ENCODE measurements at places on chromosomes 11 and 22.

- no peak for DNase-seq
These were observed 24.1 kb upstream of the FAM181B start for GRCh38 chr11:82757660-82758357.

- DNase-seq, result no peak
These were observed 37.2 kb downstream of the IGSF9B start for GRCh38 chr11:133919330-133920108.

DNA sequence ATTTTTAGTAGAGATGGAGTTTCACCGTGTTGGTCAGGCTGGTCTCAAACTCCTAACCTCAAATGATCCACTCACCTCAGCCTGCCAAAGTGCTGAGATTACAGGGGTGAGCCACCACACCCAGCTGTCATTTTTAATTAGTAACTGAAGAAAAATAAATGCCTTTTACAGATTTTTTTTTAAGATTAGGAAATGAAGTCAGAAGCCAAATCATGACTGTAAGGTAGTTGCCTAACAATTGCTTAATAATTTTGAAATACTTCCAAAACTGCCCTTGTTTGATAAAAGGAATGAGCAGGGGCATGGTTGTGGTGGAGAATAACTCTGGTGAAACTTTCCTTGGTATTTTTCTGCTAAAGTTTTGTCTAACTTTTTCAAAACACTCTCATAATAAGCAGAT lies 98.9 kb upstream of the SLC5A12 start:
- no peak for DNase-seq

DNA sequence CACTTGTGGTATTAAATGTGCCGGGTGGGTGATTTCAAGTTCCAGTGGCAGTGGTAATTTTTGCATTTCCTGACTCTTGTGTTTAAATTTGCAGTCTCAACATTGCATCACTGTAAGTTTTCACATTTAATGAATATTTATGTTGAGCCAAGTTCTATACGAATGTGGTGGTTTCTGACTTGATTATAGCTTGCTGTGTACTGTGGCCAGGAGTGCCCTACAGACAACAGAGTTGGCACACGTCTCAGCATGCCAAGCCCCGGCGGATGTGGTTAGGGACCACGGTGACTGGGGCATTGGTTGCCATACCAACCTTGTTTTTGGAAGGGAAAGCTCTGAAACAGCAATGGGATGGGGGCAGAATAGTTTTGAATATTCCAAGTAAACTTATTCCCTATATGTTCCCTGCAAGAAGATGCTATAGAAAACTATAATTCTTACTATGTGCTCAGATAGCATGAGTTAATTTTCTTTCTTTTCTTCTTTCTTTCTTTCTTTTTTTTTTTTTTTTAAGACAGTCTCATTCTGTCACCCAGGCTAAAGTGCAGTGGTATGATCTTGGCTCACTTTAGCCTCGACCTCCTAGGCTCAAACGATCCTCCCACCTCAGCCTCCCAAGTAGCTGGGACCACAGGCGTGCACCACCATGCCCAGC lies 16.0 kb downstream of the ZNRF3 start:
- DNase-seq, result no peak

DNA sequence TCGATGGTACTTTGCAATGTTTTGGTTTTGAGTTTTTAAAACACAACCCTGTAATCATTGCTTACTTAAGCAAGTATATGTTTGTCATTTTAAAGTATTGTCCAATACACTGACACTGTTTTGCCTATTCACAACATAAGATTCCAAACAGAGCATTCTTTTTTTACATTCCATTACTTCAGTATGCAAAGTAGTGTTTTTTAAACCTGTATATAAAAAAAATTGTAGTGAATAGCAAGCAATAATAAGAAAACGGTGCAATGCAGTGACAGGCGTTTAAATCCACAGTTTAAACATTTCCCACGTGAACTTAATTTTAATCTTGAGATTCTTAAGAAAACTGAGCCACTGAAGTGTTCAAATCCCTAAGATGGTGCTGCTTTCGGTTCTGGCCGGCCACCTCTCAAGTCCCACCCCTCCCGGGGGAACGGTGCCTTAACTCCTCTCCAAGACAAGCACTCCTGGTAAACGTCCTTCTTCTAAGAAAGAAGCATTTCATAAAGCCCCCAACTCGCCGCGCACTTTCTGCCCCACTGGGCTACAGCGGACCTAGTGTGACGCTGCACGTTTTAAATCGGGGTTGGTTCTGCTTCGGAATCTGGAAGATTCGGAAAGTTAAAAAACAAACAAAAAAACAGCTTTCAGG lies 2.9 kb downstream of the PGR start:
- DNase-seq, result peak; percentile 27

DNA sequence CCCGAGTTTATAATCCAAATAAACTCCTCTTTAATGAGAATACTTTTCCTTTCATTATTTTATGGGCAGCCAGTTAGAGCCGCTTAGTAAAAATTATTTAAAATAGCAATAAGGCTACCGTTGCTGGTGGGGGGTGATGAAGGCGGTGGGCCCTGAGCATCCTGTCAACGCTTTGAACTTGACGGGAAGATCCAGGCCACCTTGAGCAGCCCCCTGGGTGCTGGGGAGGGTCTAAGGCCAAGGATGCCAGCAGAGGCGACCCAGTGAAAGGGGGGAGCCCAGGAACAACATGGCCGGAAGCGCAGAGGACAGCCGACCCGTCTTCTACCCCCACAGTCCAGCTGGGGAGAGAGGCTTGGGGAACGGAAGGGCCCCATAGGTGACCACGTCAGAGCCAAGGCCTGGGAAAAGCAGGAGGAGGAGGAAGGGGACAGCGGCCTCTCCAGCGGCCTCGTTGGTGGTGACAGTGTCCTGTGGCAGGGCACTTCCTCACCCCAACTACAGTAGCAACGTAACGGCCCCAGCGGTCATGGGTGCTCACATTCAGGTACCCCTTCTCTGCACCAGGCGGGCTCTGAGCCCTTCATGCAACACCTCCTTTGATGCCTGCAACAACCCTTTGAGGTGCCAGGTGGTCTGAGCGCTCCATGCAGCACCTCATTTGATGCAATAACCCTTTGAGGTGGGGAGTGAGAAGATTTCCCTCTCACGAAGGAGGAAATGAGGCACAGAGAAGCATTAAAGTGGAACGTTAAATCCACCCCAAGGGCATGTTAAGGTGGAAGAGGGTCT lies 695.3 kb downstream of the TBC1D22A start:
- no peak for DNase-seq

GRCh38 chr22:26615149-26615548 lies 2.7 kb downstream of the CRYBB1 start:
- no peak for DNase-seq

DNA sequence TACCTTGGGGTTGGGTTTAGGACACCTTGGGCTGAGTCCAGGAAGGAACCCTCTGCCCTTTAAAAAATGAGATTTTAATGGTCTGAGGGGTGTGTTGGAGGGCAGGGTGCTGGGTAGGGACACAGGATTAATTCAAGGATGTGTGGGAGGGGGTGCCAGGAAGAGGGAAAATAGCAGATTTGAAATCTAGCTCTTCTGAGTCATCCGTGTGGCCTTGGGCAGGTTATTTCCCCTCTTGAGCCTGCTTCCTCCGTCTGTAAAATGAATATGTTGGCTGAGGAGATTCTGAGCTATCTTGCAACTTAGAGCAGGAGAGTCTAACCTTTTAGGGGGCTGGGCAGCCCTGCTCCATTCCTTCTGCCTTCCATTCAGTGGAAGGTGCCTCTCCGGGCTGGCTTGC lies 3.0 kb downstream of the TSPAN18 start:
- DNase-seq, result no peak

- no peak for DNase-seq
These were observed 14.5 kb downstream of the PCSK7 start for GRCh38 chr11:117217141-117218084.

GRCh38 chr11:77819921-77820564 lies 479 bp downstream of the RSF1 start:
- DNase-seq, result peak; percentile 68

GRCh38 chr22:22703715-22704114 lies 59.3 kb downstream of the GGTLC2 start:
- no peak for DNase-seq

DNA sequence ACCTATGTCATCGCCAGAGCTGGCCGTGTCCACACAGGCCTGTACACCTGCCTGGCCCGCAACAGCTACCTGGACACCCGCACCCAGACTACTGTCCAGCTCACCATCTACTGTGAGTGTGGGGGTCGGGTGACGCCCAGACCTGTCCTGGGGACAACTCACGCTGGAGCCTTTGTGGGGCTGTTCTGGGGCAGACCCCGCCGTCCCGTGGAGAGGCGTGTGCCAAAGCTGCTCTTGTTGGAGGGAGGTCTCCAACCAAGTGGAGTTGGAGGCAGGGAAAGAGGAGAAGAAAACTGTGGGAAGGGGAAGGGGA lies 4.3 kb downstream of the VSIG10L2 start:
- DNase-seq, result no peak

DNA sequence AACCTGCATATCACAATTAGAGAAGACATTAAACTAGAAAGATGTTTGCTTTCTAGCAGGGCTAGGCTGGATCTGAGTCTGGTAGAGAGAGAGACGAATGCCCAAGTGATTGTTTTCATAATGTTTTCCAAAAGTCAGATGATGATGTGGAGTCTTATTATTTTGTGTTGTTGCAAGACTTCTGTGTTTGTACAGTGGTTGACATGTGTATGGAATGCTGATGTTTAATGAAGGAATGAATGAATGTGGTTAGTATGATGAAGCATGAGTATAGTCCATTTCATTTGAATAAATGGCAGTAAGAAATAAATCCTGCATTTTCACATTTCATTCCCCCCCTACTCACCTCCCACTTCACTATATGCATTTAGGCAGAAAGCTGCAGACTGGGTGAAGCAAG lies 69.6 kb downstream of the PPP2R1B start:
- DNase-seq, result no peak

DNA sequence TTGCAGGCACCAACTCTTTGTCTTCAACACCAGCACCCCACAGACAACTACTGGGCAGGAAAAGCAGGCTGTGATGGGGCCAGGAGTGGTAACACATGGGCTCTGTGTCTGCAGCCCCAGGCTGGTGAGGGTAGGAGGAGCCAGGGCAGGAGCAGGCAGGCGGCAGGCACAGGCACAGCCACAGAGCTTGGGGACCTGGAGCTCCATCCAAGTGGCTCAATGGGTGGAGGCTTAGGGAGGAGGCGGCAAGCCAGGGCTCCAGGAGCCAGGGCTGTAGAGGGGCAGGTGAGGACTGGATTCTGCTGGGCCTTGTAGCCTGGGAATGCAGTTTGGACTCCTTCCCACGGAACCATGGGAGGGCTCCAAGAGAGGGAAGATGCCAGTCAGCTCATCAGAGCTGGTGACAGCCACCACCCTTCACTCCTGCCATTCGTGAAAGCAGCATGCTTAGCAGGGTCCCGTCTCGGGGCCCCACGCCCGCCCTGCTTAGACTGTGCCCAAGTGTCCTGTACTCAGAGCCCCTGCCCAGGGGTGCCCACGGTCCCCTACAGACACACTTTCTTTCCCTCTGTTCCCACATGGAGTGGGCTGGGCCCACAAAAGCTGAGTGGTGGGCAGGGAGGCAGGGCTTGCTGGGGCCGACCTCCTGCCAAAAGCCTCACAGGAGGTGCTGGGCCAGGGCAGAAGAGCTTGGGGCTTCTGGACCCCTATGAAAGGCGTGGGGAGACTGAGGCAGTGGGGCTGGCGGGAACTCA lies 12.4 kb downstream of the TTC38 start:
- no peak for DNase-seq

DNA sequence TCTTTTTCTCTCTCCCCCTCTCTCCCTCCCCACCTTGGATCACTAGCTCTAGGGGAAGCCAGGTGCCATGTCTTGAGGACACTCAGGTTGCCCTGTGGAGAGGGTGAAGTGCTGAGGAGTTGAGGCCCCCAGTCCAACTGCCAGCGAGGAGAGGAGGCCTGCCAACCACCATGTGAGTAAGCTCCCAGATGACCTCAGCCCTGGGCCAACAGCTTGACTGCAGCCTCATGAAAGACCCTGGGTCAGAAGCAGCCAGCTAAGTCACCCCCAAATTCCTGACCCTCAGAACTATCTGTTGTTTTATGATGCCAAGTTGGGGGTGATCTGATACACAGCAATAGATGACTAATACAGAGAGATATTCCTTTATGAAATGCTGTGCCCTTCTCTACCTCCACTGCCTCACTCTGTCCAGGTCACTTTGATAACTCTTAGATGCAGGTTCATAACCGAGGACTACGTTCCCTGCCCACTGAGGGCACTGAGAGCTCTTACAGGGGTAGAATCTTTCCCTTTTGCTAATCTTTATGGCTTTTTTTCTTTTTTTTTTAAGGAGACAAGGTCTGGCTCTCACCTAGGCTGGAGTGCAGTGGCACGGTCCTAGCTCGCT lies 8.0 kb downstream of the ARFGAP3 start:
- DNase-seq, result no peak

GRCh38 chr22:44916281-44917231 lies 93.2 kb downstream of the PHF21B start:
- DNase-seq, result no peak

GRCh38 chr22:38762551-38762983 lies 6.8 kb upstream of the SUN2 start:
- DNase-seq, result peak; percentile 60

DNA sequence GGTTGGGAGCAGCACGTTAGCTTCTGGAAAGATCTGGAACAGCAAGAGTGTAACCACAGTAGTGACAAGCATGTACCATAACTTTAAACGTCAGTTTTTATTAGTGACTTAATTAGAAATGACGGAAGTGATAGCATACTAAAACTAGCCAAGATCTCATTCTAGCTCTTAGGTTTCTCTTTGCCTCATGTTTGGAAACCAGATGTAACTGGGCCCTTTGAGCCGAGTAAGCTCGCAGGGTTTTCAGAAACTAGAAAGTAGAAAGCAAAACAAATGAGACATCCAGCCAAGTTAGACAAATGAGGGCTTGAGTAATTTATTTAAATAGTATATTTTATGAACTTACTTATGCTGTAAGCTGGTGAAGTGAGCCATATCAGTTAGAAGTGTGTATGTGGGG lies 40.2 kb upstream of the SLC5A12 start:
- no peak for DNase-seq

DNA sequence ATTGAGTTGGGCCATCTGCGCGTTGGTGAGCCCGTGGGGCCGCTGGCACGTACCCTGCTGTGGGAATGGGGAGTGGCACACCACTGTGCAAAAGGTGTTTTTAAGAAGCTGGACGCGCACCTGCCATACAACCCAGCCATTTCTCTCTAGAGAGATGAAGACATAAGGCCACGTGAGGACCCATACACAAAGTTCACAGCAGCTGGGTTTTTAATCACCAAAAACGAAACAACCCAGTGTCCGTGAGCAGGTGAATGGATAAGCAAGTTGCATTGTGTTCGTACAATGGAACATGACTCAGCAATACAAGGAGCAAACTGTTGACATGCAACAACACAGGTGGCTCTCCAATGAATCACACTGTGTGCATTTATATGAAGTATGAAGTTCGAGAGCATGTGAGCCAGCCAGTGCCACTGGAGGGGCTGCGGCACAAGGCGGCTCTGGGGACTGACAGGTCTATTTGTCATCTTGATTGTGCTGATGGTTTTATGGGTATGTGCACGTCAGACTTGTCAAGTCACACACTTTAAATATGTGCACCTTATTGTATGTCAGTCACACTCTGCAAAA lies 30.6 kb upstream of the PANX2 start:
- DNase-seq, result no peak

GRCh38 chr11:69352715-69353319 lies 58.9 kb downstream of the MYEOV start:
- DNase-seq, result no peak
